ENCODE measurements at places on chromosomes 12 and 14. TPM values are rescaled to one million over a fixed set of nuclear protein-coding genes. Genes with fewer than 3 reads are reported as not detected.

The CLEC2A gene
- not detected for total RNA-seq

The TMEM132C gene
- total RNA-seq: 9.4 TPM

The PRH1 gene
- total RNA-seq: 14.5 TPM

The THAP2 gene
- 8.5 TPM for total RNA-seq

The NRL gene
- 0.79 TPM for total RNA-seq

The KRT78 gene
- total RNA-seq: not detected

The NELL2 gene
- total RNA-seq: 0.71 TPM

The PHC1 gene
- 29.8 TPM for total RNA-seq

The PLCZ1 gene
- not detected for total RNA-seq

The MON2 gene
- 26.9 TPM for total RNA-seq

The LBHD2 gene
- total RNA-seq: not detected

- DNase-seq: peak; percentile 28
Measured at GRCh38 chr12:132605892-132606291, 4.5 kb downstream of the LRCOL1 start.

DNA sequence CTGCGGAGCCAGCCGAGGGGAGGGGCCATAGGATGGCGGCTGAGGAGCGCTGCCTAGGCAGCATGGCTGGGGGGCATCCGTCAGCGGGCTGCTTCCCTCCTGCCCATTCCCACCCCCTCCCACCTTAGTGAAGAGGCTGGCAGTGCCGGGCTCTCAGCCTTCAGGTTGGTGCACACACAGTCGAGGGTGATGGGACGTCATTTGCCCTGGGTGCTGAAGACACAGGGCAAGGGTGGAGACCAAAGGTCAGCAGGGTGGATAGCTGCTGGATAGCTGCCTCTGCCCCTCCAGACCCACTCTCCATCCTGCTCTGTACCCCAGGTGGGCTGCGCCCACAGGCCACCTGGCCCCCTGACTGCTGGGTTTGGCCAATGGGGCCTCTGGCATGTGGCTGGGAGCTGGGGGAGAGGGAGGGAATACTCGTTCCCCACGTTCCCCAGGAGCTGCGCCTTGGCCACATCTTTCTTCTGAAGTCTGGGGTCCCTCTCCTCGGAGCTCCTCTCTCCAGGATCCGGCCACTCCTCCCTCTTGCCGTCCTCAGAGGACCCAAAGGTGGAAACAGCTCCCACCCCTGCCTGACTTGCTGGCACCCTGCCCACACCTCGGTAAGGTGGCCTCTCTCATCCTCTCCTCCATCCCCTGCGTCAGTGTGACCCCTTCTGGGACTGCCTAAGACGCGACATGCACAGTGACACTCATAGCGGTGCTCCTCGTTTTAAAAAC lies 11.2 kb upstream of the CDC42BPB start:
- peak; percentile 58 for DNase-seq

- no peak for DNase-seq
Measured at GRCh38 chr14:72256055-72256454, 323.8 kb downstream of the RGS6 start.

DNA sequence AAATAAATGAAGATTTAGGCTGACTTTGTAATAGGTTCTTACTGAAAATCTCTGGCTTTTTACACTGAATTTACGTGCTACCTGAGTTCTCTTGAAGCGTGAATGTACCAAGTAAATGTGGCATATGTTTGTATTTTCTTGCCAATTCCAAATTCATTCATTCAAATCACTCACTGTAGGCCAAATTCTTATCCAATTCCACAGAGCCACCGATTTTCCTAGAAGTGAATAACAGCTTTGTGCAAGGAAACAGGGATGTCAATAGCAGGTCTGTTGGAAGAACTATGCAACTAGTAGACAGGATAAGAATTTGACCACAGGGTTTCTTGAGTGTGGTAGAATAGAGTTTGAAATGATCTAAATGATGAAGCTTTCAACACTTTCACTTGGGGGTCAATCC lies 86.8 kb downstream of the SOX5 start:
- no peak for DNase-seq

GRCh38 chr12:132746613-132747012 lies 15.0 kb downstream of the ANKLE2 start:
- no peak for DNase-seq

- no peak for DNase-seq
Measured at GRCh38 chr12:68119724-68120211, 39.8 kb downstream of the IFNG start.

DNA sequence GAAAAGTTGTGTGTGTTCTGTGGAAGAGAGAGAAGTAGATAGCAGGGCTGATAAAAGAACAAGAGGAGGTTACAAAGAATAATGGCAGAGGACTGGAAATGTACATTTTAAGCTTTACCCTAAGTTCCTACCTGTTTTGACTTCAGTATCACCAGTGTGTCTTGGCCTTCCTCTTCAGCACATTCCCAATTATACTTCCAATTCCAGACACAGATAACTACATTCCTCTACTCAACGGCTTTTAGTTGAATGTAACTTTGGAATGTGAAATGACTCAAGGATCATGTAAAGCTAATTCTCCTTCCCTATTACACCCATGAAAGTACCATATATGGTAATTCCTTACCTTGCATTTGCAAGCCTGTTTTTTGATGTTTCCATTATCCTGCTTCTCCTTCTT lies 5.0 kb downstream of the MGST1 start:
- DNase-seq: no peak

DNA sequence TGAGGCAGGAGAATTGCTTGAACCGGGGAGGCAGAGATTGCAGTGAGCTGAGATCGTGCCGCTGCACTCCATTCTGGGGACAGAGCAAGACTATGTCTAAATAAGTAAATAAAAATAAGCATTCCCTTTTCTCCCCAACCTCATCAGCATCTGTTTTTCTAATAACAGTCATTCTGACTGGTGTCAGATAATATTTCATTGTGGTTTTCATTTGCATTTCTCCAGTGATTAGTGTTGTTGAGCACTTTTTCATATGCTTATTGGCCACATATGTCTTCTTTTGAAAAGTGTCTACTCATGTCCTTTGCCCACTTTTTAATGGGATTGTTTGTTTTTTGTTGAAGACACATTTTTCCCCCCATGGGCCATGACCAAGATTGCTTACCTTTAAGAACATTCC lies 243.2 kb downstream of the ADAMTS20 start:
- no peak for DNase-seq

DNA sequence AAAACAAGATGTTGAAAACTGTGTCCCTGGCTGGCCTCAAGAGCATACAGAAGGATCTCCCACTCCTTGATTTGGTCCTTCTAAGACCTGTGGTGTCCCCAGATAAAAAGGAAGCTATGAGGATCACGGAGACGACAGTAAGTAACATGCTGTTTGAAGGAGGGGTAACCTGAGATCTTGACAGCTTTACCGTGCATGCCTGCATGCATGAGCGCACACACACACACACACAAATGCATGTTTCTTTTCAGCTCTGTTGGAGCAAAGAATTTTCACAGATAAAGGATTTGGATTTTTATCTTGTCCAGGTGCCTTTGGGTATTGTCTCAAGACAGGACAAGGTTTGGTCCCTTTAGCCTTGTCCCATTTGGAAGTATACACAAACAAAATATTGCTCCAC lies 411.6 kb upstream of the CCDC196 start:
- DNase-seq: no peak

DNA sequence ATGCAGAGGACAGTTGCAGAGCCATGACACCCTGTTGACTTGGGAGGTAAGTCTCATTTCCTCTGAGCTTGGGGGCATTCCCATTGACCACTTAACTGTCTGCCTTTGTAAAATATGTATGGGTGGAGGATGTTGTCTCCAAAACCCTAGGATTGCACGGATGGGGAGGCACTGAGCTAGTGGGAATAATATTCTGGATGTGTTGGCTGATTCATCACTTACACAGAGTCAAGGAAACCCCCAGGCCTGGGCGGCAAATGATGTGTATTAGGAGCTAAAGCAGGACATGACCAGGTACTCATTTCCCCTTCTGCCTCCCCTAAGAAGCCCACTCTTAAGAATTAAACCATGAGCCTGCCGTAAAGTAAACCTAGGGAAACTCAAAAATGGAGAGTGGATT lies 319.4 kb downstream of the VRK1 start:
- no peak for DNase-seq

GRCh38 chr12:119911182-119911581 lies 34.1 kb upstream of the CIT start:
- DNase-seq: no peak

GRCh38 chr12:47909839-47910465 lies 5.2 kb upstream of the VDR start:
- DNase-seq: no peak

GRCh38 chr12:114274131-114274530 lies 131.8 kb downstream of the TBX5 start:
- DNase-seq: no peak

- peak; percentile 71 for DNase-seq
Measured at GRCh38 chr14:31206536-31207286, 882 bp downstream of the HECTD1 start.

DNA sequence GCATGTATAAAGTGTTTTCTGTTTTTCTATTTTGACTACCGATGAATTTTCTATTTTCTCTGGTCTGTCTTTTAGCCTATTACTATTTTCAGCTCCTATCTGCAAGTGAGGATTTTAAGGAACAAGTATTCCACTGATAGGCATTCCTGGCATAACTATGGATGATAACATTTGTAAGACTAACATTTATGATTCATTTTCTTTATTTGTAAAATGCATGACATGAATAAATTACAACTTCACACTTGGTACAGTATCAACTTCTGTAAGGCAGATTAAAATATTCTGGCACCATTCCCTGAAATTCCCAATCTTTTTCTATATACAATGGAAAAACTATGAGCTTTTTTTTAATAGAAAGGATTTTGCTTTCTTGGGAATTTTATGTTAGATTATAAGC lies 121.0 kb upstream of the GARIN2 start:
- no peak for DNase-seq

GRCh38 chr14:58108717-58109116 lies 43.3 kb downstream of the ARMH4 start:
- no peak for DNase-seq

DNA sequence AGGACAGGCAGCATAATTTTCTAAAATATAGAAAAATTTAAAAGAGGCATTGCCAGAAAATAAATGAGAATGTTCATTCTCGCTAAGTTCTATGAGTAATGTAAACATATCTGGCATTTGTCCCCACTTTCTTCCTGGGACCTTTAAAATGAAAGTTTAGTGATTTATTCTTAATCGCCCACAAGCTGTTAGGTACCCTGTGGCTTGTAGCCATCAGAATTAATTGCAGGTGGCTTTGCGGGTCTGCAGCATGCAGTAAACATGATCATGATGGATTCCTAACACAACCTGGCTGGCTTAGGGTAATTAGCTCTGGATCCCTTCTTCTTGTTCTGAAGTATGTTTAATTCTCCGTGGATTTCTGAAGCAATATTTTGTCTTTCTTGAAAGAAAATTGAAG lies 103.5 kb upstream of the FRMD6 start:
- DNase-seq: no peak

DNA sequence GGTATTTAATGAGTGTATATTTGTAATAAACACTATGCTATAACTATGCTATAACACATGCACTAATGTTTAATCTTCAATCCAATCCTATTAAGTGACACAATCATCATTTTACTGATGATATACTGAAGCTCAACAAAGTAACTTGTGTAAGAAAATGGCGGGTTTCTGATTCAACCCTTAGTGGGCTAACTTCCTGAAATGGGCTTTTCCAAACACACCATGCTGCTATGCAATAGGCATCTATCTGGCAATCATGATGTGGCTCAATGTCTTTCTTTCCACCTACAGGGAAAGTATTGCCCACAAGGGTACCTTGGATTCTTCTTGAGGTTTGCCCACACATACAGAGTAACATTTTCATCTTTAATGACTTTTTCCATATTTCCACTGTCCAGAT lies 48.3 kb downstream of the DNAI7 start:
- no peak for DNase-seq

DNA sequence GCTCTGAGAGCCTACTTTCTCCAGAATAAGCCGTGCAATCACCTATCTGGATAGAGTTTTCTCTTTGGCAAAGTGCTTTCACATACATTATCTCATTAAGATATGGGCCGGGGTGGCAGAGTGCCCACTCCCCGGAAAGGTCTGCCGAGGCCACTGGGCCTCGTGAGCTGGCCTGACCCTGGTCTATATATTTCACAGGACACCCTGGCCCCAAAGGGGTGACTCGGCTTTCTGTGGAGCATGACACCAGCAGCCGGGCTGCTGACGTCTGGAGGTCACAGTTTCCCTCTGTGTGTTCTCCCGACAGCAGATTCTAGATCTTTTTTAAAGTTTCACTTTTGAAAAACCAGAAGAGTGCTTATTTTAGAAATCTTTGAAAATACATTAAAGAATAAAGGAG lies 27.9 kb upstream of the ATP2A2 start:
- DNase-seq: peak; percentile 88

GRCh38 chr14:86654558-86655184 lies 1124.7 kb downstream of the FLRT2 start:
- DNase-seq: peak; percentile 40

DNA sequence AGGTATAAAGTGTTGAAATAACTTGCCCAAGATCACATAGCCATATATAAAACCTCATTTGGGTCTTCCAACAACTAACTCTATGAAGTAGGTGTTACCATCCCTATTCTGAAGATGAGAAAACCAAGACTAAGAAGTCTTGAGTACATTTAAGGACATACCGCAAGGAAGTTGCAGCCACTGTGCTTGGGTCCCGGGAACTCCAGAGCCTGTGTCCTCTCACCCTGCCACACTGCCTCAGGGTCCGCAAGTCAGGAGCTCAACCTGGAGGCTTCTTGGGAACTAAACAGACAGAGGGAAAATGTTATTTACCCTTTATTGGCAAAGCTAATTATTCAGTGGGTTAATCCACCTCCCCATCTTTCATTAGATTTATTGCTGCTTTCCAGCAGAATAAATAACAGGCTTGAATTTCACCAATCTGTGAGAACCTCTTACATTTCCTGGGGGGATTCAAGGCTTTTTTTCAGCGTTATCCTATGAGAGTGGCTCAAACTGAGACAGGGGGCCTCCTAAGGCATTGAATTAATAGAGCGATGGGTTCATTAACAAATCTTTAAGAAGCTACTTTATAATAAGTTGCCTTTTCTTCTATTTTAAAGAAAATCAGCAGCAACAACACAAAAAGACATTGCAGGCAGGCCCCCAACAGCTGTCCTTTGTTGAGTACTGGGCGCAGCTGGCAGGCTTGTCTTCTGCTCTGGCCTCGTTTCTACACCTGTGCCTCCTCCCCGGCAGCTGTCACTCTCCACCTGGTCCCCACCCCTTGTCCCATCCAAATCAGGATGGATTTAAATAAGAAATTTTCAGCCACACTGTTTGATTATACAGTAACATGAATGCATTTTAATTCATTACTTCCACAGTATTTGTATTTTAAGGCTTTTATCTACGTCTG lies 25.3 kb downstream of the PHLDA1 start:
- DNase-seq: no peak

- DNase-seq: no peak
Measured at GRCh38 chr12:109877504-109878246, 2.7 kb downstream of the GLTP start.

DNA sequence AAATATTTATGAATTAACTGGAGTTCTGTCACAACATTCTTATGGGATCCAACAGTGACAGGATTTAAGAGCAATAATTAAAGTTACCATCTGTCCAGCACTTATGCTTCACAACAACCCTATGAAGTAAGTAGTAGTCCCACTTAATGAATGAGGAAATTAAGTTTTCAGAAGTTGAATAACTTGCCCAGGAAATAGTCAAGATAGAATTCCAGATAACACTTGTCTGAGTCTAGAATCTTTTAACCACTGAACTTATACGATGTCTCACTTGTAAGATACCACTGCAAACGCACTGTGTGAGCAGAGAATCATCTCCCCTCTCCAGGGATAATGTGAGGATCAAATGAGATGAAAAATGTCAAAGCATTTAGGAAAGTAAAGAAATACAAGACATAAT lies 3.3 kb upstream of the TTC9 start:
- no peak for DNase-seq

Data from right cardiac atrium (tissue), 5 donors.